Epithelial cell of esophagus (primary cell): ENCODE measurements at places on chromosomes 7 and 10.
A peak's percentile ranks its signal among the peaks of the same experiment; 100 is the strongest.

DNA sequence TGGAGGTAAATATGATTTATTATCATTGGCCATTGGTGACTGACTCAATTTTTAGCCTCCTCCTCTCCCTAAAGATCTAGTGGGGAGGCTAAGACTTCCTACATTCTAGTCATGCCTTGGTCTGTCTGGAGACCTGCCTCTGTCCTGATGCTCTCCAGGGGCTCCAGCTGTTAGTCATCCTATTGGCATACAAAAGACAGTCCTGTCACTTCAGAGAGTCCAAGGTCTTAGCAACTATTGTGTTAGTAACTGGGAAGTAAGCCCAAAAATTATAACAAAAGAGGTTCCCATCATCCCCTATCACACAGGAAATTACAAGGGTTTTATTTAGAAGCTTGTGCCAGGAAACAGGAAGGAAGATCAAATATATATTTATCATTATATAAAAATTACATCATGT, 400.6 kb upstream of the VSTM2A start:
- DNase-seq: no peak

- DNase-seq: peak; percentile 69
Observed at GRCh38 chr7:107528461-107528860, 35.3 kb downstream of the COG5 start.

DNA sequence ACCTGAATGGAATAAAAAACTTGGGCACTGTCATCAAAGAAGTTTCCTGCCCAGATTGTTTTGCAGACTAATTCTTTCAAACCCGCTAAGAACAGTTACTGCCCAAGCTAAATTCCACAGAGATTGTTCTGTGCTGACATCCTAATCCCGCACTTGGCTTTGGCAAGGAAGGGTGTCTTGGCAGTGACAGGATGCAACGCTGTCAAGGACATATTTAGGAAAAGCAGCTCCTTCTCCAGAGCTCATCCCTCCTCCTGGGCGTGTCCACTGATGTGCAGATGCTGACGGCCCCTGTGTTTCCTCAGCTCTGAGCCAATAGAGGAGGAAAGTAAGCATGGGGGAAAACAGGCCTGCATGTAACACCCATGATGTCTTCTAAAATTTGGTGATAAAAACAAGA, 74.2 kb downstream of the EEPD1 start:
- DNase-seq: no peak

DNA sequence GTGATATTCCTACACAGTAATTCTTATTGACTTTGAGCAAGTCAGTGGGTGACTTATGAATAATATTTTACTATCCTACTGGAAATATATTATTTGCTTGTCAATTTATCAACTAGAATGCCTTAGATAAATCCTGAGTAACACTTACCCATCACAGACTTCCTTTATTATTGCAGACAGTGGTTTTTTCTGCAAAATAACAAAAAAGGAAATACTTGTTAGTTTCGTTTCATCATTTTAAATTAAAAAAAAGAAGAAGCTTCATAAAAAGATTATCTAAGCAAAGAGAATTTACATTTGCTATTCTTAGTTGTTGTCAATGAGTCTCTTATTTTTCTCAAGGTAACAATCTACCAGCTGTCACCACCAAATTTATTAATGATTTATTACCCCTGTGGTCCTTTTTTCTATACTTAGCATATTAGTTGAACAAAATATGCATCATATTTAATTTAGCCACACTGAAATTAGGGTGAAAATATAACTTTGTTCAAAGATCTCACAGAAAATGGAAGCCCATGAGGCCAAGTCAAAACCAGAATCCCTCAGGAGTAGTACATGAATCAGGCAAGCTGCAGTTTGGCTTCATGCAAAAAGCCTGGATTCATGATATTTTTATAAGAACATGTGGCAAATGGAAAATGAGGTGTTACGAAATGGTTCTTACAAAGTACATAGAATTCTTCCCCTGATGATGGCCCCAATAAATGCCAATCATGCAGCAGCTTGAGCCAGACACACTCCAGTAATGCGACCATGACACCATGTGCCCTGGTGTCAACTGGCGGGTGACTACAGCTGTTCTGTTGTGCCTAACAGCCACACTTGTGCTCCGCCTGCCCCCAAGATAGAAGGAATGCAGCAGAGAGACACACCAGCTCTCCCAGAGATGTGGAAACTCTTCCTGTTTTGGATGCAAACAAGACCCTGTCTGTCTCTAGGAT, 132.6 kb downstream of the ELMO1 start:
- DNase-seq: no peak

GRCh38 chr7:4450483-4450882, 231.6 kb upstream of the FOXK1 start:
- DNase-seq: no peak

DNA sequence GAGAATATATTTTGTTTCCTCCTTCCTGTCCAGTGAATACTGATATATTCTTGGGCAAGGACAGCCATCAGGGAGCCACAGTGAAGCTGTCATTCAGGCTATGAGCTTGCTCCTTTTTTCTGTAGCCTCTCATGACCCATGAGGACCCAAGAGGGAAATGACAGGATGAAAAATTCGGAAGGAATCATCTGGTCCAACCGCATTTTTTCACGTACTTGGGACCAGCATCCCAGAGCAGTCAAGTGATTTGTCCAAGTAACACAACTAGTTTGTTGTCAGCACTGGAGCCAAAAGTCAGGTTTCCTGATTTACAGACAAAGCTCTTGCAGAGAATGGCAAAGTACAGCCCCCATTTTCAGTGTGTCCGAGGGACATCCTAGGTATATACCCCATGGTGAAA, 47.2 kb upstream of the AGBL3 start:
- no peak for DNase-seq

DNA sequence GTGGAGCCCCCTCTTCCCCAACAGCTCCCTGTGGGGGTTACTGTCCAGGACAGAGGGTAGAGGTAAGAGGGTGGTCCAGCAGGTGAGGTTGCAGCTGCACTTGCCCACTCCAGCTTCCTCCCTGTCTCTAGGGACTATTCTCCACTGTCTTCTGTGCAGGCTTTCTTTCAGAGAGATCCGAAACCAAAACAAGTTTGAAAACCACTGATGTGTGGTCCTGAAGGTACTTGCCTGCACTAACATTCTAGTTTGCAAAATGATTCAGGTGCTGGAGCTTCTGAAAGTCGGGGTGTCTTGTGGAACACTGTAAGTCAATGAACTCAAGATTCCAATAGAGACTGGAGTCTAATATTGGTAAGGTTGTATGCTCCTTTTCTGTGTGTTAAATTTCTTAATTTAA, 63.1 kb downstream of the BLNK start:
- DNase-seq: no peak

DNA sequence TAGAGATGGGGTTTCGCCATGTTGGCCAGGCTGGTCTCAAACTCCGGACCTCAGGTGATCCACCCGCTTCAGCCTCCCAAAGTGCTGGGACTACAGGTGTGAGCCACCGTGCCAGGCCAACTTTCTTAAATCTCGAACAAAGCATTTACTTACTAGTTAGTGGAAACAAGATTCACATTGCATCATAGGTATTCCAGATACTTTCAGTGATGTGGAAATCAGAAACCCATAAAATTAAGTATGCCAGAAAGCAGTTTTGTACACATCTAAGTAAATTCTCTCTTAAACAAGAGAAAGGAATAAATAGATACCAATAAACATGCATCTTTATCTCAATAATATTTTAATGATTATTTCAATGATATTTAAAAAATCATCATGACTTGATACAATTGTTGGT, 75.5 kb downstream of the DGKI start:
- DNase-seq: no peak

DNA sequence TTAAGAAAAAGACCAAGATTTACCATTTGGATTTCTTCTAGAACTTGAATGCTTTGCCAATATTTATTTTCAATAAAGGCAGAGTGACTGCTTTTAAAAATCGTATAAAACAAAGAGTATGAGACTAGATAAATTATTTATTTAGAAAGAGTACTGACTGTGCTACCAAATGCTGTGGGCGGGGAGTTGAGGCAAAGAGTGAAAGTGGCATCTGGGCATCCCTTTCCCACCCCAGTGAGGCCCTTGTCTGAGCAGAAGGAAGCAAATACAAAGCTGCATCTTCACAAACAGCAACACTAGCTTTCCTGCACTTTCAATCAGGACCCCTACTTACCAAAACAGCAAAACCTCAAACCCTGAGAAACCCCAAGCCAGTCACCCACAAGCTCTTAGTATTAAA, 34.9 kb downstream of the ITGB1 start:
- DNase-seq: no peak

DNA sequence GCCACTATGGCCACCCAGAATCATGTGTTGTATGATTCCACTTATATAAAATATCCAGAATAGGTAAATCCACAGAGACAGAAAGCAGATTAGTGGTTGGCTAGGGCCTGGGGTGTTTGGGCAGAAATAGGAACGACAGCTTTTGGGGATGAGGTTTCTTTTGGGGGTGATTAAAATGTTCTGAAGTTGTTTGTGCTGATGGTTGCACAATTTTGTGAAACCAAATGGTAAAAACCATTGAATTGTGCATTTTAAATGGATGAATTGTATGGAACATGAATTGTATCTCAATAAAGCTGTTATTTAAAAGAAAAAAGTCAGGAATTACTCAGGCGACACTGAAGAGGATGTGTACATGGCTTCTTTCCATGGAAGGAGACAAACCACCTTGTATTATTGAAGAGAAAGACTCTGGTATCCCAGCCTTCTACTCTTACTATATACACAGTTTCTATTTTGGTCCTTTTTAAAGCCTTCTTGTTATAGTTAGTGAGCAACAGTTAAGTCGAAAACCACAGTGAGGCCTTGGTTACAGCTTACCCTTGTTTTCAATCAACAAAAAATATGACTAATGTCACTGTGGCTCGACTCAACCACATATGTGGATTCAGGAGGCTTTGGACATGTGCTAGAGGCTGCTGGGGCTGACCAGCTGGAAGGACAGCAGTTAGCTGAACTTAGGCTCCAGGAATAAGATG, 57.1 kb upstream of the KMT2E start:
- DNase-seq: peak; percentile 62

DNA sequence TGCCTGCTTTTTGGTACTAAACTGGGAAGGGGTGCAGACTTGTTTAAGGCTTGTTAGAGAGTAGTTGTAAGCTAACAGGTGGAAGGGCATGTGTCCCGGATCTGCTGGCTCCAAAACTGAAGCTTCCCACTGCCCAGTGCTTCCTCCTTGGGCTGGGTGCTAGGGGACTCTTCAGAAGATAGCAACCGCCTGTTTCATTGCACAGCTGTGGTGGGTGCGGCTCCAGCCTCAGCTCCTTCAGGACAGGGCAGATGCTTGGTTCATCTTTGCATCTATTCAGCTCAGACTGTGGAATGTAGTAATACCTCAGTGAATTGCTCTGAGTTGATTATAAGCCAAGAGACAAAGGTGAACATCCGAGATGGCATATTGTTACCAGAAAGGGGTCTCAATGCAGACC, 527.1 kb downstream of the TYW1 start:
- DNase-seq: no peak

DNA sequence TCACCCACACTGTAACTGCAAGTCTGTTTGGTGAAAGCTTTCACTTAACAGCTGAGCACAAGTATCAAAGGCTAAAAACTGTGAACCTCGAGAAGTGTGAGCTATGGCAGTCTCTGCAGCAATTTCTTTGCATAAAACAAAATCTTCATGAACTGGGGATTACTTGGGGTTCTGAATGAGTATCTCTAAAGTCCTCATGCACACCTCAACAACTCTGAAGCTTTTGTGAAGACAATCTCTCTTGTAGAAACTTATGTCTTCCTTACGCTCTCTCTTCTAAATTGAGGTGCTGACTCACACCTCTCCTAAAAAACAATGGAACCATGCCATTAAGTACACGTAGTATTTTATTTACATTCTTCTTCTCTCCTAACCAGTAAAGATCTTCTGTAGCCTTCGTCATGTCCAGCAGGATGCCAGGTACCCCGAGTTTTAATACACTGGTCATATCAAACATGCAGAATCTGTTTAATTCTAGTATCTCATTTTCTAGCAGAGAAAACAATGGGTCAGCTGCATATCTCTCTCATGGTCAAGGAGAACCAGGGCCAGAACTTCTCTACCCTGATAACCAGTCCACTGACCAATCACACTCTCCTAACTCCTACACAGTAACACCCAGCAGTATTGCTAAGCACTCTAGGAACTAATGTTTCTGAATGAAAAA, 76.9 kb downstream of the UBE2H start:
- peak; percentile 75 for DNase-seq

- DNase-seq: no peak
Observed at GRCh38 chr7:1386623-1387220, 72.5 kb downstream of the MICALL2 start.

DNA sequence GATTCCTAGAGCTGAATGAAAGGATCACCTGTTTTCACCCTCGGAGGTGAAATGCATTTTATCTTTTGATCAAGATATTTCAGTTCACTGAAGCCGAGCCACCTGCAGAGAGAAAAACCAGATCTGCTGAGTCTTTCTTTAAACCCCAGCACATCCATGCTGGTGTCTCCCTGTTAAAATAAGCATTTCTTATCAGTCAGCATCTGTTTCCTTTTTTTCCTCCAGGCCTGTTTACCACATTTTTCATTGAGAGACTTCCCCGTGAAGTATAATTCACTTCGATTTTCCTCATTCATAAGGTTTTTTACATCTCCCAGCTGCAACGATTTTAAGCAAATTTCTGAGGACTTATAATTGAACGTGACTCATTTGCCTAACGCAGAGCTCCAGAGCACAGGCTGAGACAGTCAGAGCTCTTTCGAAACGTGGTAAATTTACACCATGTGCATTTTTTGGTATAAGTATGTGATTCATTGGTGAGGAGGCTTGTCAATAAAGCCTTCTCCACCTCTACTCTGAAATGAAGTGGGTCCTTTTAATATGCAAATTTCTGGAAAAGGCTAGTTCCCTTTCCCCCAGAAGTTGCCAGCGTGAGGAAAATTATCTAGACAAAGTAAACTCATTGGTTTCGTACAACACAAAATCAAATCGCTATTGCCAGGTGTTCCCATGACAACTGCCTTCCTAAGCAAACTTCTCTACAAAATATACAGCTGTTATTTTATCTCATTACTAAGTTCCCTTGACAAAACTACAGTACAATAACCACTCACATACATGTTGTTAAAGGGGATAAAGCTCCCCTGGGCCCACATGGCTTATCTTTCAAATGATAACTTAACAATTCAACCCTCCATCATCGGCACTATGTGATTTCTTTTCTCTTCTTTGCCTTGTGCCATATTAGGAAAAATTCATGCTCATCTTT, 374.8 kb upstream of the AKR1E2 start:
- DNase-seq: peak; percentile 83

DNA sequence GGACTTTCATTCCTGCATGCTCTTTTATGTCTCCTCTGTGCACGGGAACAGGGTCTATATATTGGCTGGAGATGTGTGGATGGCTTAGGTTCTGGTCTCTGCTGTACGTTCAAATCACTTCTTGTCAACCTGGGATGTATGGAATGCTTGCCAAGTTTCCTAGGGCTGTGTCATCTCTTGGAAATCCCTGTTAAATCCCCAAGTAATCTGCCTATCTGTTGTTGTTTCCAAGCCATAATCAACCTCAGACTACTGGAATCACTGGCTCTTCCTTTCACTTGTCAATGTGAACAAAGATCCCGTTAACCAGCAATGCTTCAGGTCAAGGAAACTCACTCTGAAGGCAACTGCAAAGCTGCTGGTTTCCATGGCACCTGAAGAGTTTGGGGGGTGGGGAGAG, 93.3 kb upstream of the FAM171A1 start:
- DNase-seq: no peak

- peak; percentile 64 for DNase-seq
Observed at GRCh38 chr10:75295868-75296441, 60.2 kb upstream of the COMTD1 start.

- no peak for DNase-seq
Observed at GRCh38 chr7:88300401-88300945, 6.2 kb downstream of the STEAP4 start.

- peak; percentile 88 for DNase-seq
Observed at GRCh38 chr7:130903358-130903974, 169.5 kb upstream of the KLF14 start.

GRCh38 chr7:1944619-1945210, 274.6 kb downstream of the ELFN1 start:
- no peak for DNase-seq
